ENCODE measurements at places on chromosomes 11 and 22.

- no peak for DNase-seq
Observed at GRCh38 chr11:116929414-116930090, 92.1 kb upstream of the APOA1 start.

DNA sequence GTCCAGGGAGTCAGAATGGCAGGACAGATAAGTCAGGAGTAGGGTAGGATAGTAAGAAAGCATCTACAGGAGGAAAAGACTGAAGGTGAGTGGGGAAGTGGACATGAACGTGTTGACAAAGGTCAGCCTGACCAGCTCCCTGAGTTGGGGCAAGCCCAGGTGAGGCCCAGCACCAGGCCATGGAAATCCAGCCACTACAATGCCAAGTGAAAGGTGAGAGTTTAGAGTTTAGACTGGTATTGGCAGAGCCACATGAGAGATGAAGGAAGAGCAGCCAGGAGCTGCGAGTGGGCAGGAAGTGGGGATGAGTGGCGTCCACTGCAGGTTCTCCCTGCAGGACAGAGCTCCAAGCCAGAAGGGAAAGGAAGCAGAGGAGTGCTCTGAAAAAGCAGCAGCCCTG is 16.5 kb upstream of the SMCO4 start:
- DNase-seq: no peak

GRCh38 chr11:44580701-44581100 is 15.2 kb downstream of the CD82 start:
- DNase-seq: no peak

- DNase-seq: no peak
Observed at GRCh38 chr11:23143022-23143421, 282.7 kb upstream of the CCDC179 start.

GRCh38 chr11:35138606-35138942 is 397 bp upstream of the CD44 start:
- DNase-seq: no peak

DNA sequence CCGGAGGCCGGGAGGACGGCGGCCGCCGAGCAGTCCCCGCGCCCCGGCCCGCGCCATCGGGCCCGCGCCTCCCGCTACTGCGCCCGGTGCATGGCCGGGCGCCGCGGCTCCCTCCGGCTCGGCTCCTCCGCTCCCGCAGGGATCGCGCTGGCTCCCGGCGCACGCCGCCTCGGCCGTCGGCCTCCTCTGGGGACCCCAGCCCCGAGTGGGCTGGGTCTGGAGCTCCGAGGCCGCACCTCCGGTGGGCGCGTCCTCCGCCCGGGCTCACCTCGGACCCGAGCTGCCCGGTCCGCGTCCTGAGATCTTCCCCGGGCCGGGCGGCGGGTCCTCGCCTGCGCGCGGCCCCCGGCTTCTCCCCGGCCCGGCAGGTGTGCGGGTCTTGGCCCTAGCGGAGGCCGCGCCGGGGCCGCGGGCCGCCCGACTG is 251 bp downstream of the SHISA8 start:
- DNase-seq: no peak

GRCh38 chr11:18768978-18769377 is 22.6 kb downstream of the PTPN5 start:
- DNase-seq: no peak

- no peak for DNase-seq
Observed at GRCh38 chr22:40718250-40719204, 39.2 kb downstream of the MCHR1 start.

DNA sequence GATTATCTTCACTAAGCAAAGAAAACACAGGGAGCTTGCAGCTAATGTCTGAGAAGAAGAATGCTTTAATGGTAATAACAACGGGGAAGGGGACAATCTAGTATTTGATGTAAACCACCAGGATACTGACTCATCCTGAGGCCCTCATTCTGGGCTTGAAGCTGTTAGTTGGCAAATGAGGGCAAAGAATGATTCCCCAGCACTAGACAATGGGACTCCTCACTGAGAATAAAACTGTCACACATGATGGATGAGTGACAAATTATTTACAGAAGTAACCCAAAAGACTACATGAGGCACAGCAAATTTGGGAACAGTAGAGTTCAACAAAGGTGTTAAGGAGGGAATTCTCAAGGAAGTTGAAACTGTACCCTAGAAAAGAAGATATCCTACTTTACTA is 76.3 kb downstream of the FAM168A start:
- peak; percentile 20 for DNase-seq

- no peak for DNase-seq
Observed at GRCh38 chr11:109853156-109853776, 239.9 kb upstream of the ZC3H12C start.

DNA sequence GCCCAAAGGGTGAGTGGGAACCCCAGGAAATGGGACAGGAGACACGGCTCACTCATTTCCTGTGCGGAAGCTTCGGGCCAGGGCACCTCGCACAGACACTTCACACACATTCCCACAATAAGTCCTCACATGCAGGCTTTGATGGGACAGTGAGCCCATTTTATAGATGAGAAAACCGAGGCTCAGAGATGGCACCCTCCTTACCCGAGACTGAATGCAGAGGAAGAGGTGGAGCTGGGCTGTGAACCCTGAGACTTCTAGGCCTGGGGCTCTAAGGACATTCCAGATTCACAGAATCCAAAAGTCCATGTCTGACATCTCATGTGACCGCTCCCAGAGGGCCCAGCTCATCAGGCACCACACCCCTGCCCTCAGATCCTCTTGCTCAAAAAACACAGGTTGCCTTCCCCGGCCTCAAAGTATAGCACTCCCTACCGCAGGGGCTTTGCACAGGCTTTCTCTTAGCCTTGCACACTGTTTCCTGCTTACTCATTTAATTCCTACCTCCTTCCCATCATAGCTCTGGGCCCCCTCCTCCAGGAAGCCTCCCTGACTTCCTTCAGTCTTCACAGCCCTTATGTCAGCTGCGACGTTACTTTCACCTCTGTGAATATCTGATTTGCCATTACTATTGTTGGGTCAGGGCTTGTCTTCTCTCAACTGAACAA is 57.1 kb upstream of the TCF20 start:
- no peak for DNase-seq

DNA sequence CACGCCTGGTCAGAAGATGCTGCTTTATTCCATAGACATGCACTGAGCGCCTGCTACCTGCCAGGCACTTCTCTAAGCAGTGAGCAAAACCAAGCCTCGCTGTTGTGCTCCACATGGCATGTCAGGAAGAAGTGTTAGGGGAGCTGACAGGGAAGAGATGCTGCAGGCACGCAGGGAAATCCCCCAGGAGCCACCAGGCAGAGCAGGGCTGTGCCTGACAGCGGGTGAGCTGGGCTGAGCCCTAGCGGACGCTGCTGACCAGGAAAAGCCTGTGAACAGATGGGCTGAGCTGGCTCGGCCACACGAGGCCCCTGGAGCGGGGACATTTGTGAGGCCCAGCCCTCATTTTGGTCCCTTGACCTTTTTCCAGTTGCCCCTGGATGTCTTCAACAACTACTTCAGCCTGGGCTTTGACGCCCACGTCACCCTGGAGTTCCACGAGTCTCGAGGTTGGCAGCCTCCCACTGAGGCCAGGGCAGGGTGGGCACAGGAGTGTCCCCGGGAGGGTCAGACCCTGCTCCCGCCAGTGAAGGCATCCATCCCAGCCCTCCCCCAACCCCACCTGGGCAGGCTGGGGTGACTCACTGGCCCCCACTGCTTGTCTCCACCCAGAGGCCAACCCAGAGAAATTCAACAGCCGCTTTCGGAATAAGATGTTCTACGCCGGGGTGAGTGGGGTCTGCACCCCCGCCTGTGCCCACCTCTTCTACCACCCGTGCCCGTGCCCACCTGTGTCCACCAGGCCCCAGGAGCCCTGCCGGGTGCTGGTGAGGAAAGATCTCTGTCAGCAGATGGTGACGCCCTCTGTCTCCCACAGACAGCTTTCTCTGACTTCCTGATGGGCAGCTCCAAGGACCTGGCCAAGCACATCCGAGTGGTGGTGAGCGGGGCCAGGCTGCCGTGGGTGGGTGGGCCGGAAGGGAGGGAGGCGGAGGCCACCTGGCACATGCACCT is 7.4 kb upstream of the MDK start:
- DNase-seq: no peak

DNA sequence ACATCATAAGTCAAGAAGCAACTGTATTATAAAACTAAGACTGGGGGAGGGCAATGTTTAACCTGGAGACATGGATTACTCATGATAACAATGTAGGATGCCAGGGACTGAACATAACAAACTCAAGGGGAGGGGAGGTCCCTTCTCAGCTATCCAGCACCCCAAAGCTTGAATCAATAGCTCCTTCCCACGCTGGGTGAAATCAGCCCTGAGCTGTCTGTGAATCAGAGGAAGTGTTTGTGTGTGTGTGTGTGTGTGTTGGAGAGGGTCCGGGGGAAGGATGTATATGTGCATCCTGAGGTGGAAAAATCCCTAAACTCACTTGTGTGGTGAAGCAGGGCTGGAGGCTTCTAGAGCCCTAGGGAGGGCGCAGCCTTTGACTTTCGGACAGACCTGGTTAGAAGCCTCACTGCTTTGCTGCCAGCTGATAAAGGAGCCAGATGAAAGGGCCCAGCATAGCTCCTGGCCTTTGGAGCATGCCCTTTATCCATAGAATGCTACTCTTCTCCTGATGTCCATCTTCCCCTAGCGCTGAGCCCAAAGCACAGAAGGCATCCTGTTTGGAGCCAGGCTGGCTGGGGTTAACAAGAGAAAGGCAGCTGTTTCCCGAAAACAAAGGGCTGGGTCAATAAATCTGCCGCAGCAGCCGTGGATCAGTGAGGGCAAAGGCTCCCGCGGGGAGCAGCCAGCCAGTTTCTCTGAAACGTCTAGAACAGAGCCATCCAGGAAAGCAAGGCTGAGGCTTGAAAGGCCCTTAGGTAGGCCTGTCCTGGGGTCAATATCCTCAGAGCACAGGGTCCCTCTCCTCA is 35.8 kb downstream of the TNKS1BP1 start:
- peak; percentile 15 for DNase-seq

DNA sequence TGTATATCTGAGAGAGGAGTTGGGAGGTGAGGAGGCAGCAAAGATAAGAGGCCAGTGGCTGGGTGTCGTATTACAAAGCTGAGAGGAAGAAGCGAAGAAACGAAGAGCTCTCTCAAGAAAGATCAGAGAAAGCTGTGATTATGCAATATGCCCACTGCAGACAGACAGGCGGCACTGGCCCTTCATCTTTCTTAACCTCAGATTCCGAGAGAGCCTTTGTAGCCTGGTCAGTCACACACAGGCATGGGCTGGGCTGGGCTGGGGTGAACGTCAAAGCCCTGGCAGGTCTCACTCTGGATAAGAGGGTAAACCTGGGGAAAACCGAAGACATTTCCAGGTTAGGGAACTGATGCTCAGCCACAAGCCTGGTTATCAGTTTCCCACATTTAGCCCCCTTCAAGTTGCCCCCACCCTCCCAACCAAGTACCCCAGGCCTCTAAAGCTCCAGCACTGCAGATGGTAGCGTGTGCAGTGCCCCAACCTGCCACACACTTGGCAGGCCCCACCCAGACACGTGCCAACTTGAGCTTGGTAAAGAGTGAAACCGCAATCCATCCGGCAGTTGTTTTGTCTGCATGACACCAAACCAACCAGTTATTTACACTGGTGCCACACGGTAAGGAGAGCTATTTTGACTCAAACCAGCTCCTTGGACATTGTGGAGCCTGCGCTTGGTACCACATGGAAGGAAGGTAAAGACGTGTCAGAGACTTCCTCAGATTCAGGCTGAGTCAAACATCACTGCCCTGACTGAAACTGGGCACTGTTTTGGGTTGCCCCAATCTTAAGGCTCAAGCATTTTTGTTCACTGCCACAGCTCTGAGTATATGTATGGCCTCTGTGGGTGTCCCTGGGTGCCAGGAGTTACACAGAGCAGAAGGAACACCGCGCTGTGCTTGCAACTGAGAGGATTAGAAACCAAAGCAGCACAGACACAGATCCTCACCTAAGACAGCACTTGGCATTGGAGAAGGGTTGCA is 135.9 kb downstream of the FDX1 start:
- no peak for DNase-seq

DNA sequence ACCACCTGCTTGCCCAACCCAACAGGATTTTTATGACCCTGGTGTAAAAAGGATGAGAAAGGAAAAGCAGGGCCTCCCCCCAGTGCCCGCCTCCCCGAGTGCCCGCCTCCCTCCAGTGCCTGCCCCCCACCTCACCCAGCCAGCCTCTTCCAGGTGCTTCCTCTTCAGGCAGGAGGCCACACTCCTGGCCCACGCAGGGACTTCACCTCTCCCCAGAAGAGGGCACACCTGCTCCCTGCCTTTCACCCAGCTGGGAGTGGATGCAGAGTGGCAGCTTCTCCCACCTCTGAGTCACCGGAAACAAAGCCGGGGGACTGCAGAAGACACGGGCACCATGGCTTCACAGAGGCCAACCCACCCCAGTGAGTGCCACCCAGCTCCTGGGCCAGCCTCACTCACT is 16.1 kb downstream of the CPT1A start:
- DNase-seq: peak; percentile 68

DNA sequence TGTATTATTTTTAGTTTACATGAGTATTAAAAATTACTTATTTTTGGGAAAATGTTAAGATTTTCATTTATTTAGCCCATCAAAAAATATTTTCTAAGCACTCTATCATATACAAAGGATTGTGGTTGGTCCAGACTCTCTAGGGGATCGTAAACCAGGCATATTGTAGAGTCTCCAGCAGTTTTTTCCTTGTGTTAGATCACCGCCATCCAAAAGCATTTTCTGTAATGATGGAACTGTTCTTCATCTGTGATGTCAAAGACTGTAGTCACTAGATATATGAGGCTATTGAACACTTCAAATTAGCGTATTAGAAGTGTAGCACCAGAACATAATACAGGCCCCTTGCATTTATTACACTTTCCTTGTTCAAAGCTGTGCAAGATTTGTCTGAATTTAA is 154.9 kb downstream of the SBF2 start:
- DNase-seq: no peak

GRCh38 chr11:121551463-121551862 is 98.7 kb upstream of the SORL1-AS1 start:
- DNase-seq: no peak

GRCh38 chr11:115710426-115710825 is 206.2 kb upstream of the CADM1 start:
- no peak for DNase-seq

GRCh38 chr11:28559492-28559891 is 451.3 kb downstream of the METTL15 start:
- no peak for DNase-seq

DNA sequence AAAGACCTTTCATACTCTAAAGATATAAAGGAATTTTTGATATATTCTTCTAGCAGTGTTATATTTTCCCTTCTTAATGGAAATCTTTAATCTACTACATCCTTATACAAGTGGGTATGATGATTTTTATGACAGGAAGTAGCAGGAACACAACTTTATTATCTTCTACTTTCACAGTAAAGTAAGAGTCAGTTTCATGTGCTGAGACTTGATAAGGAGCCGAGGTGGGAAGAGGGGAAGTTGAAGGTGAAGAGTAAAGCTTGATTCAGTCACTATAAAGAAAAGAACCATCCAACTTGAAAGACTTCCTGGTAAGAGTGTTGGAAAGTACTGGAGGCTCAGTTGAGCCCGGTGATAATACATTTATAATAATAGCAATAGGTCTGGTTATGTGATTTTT is 82.1 kb upstream of the PTH start:
- DNase-seq: no peak

- no peak for DNase-seq
Observed at GRCh38 chr11:134477486-134477885, 65.4 kb upstream of the B3GAT1 start.
